ENCODE measurements at places on chromosomes 7 and 10.

DNA sequence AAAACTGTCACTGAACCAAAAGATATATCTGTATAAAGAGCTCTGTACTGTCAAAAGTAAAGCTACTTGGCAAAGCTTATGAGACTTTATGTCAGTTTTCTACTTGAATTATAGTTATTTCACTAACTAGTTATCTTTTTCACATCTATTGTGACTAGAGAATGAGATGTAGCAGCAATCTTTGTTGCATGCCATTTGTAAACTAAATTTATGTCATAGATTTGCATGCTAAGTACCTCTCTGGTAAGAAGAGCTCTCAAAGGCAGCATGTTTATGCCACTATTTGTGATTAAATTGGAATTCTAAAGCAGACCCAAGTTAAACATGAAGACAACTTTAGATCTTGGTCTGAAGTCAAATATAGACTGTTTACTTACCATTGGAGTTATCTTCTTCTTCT, 300.6 kb downstream of the CNTNAP2 start:
- DNase-seq = no peak

DNA sequence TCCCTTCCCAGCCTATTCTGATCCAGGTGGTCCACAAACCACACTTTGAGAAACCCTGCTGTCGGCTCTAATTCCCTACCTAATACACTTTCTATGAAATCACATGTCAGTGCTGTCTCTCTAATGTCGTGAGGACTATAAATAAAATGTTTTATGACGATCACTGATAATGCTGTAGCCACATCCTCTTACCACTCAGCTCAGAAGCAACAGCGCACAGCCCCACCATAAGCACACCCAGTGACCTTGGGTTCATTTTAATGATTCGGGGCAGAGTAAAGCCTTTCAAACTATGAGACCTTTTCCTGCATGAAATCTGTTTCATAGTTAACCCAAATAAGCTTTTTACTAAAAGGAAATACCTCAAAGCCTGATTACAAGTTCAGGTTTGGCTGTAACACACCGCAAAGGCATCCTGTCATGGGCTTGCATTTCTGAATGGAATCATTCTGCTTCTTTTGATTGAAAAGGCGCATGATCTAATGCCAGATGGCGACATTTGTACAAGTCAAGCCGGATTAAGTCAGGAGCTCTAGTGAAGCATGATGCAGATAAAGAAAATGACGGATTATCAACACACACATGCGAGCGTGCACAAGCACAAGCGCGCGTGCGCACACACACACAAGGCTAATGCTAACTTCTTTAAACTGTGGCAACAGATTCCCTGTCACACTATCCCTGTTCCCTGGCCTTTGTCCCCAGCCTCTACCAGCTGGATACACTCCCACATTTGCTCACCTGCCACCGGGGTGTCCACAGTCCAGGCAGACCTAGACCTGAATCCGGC, 180.5 kb upstream of the PDE1C start:
- no peak for DNase-seq

- peak; percentile 64 for DNase-seq
Measured at GRCh38 chr7:140275069-140275965, 98.5 kb upstream of the KDM7A start.

DNA sequence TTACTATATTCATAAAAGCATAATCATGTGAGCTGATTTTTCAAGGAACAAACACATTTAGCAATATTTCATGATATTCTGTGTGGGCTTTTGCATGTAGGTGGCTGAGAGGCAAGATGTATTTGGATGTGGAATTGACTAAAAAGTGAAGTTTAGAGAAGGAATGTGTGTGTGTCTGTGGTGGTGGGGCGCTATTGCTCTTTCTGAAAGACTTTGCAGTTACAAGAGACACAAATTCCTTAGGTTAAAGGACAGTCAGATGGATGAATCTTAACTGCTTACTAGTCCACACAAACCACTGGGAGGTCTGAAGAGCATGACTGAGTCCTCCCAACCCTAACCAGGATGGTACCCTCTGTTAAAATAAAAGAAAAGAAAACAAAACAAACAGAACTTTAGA, 200.1 kb downstream of the SDHAF3 start:
- no peak for DNase-seq

DNA sequence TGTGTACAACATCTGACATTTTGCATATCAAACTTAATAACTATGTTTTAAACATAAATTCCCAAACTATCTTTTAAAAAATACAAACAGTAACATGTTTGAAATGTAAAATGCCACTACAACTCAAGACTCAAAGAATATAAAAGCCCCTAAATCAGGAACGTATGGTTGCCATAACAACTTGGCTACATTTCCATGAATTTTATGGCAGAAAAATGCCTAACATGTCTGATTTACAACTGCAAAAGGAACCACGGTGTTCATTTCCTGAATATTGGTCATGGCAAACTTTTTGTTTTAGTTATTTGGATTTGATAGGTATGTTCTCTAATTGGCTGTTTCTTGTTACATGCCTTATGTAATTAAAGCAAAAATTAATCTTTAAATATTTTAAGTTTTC, 2.0 kb downstream of the SOSTDC1 start:
- no peak for DNase-seq

DNA sequence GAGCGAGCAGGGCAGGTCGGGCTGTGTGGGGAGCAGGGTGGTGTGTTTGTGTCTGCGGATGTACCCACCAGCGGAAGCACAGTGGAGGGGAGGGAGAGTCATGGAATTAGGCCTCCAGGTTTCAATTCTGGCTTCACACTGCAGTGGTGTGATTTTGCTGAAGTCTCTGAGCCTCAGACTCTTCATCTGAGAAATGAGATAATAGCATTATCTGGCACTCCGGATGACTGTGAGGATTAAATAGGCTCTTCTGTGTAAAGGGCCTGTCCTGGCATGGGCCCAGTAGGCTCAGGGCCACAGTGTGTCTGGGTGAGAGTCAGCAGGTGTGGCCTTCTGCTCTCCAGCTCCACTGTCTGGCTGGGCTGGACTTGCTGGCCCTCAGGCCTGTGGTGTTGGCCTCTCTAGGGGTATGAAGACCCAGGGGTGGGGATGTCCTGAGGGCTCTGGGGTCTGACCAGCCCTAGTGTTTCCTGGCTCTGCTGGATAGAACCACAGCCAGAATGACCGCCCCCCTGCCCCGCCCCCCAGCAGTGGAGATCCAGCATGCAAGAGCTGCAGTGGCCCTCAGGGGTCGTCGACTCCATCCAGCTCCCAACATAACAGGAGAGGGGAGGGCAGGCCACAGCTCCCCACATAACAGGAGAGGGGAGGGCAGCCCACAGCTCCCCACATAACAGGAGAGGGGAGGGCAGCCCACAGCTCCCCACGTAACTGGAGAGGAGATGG, 178.6 kb downstream of the RPS24 start:
- DNase-seq = no peak

GRCh38 chr10:102150970-102151773, 1.0 kb upstream of the NOLC1 start:
- no peak for DNase-seq

DNA sequence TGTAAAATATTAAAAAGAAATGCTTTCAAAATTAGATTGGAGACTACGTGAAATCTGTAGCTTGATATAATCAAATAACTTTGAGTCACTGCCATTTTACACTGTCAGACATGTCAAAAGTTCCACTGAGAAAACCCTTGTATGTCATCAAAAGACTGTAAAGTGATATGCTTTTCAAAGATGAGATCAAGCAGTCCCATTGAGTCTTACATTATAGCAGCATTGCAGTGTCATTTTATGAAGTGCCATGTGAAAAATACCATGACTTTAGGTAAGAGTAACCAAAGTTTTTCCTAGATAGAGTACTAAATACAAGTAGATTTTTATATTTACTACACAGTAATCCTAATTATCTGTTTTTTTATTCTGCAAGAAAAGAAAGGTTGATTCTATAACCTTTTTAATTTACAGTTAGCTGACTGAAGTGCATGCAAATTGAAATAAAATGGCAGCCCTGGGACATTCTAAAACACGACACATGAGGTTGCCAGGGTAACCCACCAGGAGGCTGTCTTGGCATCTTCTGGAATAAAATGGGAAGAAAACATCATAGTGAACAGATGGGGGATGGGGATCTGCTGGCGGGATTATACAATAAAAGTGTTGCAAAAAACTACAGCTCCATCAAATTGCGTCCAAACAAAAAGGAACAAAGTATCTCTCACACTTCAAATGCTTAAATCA, 91.3 kb upstream of the TMEM106B start:
- no peak for DNase-seq
